Activated CD8-positive, alpha-beta memory T cell treated with anti-CD3 and anti-CD28 coated beads, Interleukin-2, amount 50 U/mL, for 4 hours (primary cell): ENCODE measurements at places on chromosomes 2 and 18.

DNA sequence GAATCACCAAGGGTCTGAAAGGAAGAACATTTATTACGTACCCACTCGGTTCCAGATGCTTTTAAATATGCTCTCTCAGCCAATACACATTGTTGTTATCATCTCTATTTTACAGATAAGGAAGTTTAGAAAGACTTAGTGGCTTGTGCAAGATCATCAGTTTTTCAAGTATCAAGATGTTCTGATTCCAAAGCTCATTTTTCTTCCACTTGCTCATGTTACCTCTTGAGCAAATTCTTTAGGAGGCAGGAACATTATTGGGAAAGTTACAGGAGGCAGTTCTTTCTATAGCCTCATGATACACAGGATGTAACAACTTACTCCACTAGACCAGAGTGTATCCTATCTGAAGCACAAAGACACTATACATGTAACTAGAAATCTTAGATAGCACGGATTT lies 65.0 kb upstream of the MMADHC start:
- no peak for DNase-seq

DNA sequence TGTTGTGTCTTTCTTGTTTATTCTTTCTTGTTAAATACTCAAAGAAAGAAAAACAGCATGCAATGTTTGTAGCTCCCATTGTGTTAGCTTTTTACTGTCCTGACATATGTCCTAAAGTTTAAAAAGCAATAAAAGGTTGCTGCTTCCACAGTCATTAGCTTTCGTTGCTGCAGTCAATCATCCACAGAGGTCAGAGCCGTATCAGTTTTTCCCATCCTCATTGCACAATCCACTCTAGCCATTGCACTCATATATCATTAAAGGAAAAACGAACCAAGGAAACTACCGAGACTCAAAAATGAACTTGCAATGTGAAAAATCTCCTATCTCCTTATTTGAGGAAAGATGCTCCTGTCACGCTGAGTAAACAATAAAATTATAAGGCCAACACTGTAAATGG lies 954.1 kb downstream of the DPP10 start:
- no peak for DNase-seq

DNA sequence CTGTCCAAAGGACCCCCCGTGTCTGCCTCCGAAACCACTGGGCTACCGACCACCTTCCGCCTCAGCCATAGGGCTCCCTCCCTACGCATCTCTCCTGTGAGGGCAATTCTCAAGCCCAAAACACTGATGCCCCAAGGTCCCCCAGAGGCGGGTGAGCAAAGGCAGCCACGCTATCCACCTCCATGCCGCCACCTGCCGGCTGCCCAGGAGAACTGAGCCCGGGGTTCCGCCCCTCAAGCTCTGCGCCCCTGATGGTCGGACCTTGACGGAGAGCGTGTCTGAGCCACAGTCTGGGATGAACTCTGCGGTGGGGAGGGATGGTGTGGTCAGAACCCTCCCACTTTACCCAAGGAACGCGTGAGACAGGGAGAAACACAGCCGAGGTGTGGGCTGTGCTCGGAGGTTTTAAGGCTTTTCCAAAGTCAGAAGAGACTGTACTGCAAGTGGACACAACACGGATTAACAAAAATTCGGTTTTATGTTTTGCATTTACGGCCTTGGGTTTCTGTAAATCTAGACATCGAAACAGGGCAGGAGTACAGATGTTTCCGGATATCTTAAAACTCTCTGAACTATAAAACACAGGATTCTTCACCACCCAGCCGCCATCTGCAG lies 114.1 kb downstream of the ZNF516 start:
- no peak for DNase-seq

DNA sequence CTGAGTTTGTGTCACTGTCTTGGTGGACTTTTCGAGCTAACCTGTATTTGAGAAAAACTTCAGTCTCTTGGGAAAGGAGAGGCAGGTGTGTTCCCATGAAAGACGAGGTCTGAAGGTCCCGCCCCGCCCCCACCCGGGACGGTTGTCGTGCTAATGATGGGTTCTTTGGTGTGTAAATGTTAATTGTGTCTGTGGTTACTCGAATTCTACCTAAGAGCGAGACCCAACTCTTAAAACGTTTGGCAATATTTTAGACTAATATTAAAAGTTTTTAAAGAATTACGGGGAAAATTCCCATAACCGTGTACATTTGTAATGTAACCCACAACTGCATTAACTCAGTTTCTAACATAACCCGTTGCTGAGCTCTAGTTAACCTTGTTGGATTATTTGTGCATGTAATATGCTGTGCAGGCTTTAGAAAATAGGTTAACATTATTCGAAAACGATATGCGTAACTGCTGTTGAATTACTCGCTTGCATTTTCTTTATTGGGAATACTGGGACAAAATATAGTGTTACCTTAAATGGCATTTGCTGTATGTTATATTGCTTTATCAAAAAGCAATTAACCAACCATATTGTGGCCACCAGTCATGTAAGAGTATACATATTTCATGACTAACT lies 833 bp downstream of the EPB41L5 start:
- no peak for DNase-seq

DNA sequence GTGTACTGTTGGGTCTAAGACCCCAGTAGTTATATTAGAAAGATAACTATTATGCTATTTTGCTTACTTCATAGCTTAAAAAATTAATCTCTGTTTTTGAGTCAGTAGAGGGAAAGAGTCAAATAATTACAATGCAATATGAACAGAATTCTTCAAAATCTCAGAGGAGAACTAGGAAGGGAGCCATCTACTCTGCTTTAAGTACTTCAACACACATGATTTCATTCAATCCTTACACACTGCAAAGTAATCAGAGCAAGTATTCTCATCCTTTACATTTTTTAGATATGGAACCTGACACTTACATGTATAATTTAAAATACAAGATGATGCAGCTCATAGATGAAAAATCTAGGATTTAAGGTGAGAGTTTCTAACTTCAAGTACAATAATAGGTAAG lies 27.7 kb downstream of the COL5A2 start:
- no peak for DNase-seq
